Vagina (tissue), 2 donors: ENCODE measurements at places on chromosomes 3 and 15.

GRCh38 chr15:33198541-33198940, 4.0 kb upstream of the FMN1 start:
- DNase-seq: no peak

DNA sequence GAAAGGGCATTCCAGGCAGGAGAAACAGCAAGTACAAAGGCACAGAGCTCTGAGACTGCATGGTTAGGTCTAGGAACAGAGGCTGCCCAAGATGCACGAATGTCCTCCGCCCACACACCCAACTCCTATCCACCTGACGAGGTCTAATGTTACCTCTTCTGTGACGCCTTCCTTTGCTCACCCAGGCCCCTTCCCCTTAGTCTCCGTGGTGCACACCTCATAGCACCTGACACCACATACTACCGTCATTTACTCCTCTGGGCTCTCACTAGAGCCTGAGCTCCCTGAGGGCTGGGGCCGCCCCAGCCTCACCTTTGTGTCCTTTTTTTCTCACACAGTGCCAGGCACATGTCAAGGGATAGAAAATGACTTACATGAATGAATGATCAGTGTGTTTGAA, 31.0 kb upstream of the RASGRF1 start:
- DNase-seq: no peak

DNA sequence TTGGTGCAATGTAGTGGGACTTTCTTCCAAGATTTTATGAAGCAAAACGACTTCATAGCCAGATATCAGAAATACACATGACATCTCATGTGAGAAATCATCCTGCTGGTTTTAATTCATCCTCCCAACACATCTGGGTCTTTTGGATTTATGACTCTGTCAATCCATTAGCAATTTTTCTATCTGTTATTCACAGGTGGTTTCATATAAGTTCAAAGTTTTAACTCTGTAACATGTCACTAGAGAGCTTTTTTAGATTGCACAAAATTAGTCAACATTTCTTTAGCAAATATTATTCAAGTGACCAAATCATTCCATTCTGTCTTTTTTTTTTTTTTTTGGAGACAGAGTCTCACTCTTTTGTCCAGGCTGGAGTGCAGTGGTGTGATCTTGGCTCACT, 30.4 kb downstream of the SQOR start:
- no peak for DNase-seq

DNA sequence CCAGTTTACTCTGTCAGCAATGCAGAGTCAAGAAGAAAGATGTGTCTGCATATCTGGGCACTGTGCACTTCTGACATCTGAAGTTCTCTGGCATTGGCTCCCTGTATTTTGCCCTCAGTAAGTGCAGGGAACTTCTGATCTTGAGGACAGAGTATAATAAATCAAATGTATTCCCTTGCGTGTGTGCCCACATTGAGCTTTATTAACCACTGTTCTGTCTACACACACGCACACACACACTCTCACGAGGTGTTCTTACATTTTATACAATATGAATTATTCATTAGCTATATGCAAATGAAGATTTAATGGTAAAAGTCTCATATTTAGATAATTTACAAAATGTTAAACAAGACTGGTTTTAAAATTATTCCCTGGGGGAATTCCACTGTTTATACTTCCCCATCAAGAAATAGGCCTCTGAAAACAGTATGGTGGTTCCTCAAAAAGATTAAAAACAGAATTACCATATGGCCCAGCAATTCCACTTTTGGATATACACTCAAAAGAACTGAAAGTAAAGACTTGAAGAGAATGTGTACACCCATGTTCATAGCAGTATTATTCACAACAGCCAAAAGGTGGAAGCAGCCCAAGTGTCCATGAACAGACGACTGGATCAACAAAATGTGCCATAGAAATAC, 24.6 kb upstream of the ANPEP start:
- no peak for DNase-seq

DNA sequence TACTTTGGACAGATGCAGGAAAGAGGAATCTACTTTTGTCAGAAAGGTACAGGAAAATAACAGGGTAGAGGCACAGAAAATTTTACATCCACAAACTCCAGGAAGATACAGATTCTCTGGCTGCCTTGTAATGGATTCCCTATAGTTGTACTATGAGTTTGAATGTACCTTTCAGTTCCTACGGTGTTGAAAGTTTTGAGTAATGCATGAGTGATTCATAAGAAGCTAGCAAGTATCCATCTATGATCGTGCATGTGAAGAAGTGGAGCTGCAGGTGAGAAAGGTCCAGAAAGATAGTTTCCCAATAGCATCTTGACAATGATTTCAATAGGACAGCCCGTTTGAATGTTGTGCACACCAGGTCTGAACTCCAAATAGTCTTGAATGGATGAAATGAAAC, 786.5 kb upstream of the ROBO1 start:
- no peak for DNase-seq
